ENCODE measurements at places on chromosomes 3 and 15.

DNA sequence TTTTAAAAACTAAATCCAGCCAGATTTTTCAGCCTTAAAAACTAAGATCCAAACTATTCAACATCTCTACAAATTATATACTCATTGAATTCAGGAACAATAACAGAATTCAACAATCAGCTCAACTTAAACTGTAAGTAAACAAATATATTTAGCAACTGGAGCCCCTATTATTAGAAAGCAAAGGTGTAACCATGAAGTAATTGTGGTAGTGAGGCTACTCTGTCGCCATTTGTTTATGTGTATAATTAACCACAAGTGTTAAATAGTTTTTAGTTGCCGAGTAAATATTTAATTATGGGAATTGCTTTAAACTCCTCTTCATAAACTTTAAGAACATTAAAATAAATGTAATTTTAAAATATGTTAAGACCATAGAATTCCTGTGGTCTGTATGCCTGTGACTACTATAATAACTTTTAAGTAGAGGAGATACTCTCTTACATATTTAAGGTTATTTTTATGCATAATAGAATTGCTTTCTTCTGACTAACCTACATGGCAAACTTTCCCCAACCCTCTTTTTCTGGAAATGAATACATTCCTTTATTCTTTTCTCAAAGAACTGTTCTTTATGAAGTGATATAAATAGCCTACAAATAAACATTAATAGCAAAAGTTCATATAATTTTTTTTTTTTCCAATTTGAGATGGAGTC lies 51.2 kb downstream of the MFN1 start:
- DNase-seq, result no peak

- DNase-seq, result no peak
These were observed 56.1 kb upstream of the USP3 start for GRCh38 chr15:63448266-63448665.

DNA sequence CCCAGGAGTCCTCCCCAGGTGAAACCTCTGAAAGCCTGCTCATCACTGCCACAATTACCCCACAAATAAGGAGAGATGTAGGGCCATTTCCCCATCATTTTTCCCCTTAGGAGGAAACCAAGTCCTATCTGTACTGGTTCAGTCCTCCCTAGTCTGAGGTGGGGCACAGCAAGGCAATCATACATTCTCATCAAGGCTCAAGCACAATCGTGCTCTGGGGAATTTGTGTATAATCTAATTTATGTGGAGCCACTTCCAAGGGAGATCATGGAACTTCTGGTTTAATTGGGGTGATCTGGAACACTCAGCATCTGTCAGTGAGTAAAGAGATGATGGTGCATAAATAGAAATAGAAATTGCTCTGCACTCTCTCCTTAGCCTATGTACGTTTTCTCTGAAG lies 546.9 kb downstream of the IGSF11 start:
- DNase-seq, result no peak

- DNase-seq, result no peak
These were observed 175.1 kb upstream of the ATP11B start for GRCh38 chr3:182618085-182618732.

DNA sequence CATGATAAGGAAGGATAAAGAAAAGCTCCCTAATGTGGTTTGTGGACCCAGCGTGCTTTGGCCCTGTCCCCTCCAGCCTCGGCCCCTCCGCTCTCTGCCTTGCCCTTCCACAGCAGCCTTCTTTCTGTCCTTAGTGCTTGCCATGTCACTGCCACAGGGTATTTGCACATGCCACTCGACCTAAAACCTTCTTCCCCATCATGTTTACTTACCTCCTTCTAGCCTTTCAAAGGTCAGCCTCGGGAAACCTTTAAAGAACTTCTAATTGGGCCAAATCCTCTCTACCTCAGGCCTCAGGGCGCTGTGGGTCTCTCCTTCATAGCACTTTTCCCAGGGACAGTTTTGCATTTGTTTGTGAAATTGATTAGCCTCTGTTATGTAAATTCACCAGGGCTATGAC lies 73.0 kb downstream of the SCN11A start:
- DNase-seq, result no peak

DNA sequence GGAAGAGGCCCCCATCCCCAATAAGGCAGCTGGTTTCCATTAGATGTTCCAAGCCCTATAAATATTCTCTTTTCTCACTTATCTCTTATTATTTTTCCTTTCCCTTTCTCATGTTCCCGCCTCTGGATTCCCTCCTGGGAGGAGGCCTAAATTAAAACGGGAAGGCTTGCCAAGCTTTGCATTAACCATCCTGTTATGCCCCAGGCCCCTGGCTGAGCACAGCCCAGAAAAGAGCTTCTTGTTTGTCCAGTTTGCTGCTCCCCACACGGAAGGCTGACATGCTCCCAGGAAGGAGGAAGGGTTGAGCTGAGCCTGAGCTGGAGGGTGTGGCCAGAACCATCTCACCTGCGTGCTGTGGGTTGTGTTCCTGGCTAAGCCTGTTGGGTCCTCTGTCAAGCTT lies 63.1 kb upstream of the BOC start:
- DNase-seq, result no peak

Measured in CD4-positive, alpha-beta T cell treated with Interleukin-6 for 4 hours (primary cell).